Cortex of kidney (tissue), 1 donor: ENCODE measurements at places on chromosomes 7 and 10.

DNA sequence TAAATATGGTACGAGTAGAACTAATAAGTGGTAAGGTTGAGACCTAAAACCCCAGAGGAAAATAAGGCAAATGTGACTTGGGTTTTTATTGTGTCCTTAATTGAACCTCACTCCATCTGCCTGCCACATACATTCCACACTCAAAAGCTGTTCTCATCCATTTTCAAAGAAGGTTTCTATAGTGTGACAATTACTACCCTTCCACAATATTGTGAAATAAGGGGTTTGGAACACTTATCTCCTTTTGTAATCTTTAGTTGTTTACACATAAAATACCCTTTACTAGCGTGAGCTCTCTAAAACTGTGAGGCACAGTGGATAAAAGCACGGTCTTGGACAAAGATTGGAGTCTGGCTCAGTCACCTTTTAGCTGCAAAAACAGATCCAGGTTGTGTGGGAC, 166.6 kb downstream of the THSD7A start:
- no peak for DNase-seq

DNA sequence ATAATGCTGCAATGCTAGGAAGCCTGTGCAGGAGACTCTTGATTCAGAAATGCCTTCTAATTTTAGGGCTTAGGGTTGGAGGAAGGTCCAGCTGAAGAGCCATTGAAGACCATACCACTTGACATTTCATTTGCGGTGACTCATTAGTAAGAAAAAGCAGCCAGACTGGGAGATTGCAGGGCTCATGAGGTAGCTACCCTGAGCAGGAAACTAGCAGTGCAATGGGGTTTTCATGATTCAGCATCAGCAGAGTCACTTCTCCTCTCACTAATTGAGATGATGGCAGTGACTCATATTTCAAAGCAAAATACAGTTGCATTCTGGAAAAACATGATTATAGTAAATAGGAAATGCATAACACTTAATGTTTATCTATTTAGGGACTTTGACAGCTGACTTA, 434.1 kb downstream of the DNAJB9 start:
- DNase-seq = no peak

DNA sequence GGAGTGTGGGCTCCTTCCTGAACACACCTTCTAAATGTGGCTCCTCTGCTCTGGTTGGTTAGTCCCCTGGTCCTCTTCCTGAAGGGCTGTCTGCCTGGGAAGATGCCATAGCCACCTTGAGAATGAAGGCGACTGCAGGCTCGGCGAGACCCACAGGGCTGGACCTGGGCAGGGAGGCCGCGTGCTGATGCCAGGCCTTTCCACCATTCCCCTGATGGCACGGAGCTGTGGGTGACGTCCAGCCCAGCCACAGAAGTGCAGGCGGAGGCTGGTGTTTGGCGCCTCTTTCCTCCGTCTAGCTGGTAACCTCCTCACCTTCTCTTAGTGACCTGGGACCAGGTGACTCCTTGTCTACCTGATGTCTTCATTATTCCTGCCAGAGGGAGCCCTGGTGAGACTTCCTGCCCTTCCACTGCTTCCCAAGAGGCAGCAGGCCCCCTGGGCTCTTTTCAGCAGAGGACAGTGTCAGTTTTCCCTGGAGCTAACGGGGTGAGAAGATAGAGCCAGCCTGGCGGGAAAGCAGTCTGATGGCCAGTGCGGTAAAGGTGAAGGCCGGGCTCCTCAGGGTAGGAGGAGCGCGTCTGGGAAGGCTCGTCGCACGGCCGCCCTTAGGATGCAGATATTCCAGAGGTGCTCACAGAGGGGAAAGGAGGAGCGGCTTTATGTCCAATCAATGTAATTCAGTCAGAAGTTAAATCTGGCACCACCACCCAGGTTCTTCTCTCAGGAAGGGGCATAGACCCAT, 34.9 kb downstream of the GBX1 start:
- no peak for DNase-seq

DNA sequence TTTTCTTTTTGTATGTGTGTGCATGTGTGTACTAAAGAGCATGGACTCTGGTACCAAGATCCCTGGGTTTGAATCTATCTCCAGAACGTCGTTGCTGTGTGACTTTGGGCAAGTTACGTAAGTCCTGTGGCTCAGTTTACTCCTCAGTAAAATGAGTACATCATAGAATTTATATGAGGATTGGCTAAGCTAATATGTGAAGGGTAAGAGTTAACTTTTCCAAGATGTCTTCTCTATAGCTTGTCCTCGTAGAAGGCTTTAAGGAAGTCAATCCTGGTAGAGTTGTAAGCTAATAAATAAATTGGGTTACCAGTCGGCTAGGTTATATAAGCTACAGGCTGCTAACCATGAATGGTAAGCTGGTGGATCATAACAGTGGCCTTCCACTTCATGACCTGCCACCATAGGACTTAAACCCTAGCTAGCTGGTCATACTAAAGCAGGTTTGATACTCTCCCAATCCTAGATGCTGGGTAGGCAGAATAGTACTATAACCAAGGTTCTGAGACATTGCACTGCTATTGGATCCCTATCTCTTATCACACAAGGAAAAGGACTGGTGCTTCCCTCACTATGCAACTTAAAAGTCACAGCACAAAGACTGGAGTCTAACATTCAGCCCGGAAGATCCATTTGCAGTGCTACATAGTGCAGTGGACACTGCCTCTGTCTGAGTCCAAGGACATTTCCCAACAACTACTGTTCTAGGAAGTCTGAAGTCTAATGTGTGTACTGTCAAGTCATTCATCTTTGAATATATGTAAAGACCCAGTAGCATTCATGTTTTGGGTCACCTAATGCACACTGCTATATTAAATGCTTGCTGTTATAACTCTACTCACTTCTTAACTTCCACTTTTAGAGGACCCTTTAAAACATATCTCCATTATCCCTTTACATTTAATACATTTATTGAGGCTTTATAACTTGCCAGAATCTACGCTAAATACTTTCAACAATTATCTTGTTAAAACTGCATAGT, 156.2 kb downstream of the CRPPA start:
- no peak for DNase-seq

DNA sequence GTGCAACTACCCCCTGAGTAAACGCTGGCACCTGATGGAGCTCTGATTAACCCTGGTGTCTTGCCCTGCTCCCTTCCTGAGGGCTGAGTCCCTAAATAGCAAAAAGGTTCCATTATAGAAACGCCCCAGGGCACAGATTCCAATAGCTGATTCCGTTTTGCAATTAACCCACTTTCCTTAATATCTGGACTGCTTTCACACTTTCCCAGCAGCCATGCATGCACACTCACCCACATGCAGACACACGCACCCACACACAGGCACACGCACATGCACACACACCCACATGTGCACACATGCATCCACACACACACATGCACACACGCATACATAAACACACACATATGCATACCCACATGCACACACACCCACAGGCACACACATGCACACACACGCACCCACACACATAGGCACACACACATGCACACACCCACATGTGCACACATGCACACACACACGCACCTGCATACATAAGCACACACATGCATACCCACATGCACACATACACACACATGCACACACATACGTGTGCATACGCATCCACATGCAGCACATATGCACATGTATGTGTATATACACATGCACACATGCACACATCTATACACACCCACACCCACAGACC, 129.3 kb downstream of the PAXIP1 start:
- no peak for DNase-seq

- DNase-seq = no peak
Observed at GRCh38 chr7:33050535-33051318, 11.8 kb downstream of the NT5C3A start.
